ENCODE measurements at places on chromosomes 2 and 18.

- peak; percentile 76 for DNase-seq
Measured at GRCh38 chr2:96407041-96407918, 71.7 kb downstream of the NCAPH start.

DNA sequence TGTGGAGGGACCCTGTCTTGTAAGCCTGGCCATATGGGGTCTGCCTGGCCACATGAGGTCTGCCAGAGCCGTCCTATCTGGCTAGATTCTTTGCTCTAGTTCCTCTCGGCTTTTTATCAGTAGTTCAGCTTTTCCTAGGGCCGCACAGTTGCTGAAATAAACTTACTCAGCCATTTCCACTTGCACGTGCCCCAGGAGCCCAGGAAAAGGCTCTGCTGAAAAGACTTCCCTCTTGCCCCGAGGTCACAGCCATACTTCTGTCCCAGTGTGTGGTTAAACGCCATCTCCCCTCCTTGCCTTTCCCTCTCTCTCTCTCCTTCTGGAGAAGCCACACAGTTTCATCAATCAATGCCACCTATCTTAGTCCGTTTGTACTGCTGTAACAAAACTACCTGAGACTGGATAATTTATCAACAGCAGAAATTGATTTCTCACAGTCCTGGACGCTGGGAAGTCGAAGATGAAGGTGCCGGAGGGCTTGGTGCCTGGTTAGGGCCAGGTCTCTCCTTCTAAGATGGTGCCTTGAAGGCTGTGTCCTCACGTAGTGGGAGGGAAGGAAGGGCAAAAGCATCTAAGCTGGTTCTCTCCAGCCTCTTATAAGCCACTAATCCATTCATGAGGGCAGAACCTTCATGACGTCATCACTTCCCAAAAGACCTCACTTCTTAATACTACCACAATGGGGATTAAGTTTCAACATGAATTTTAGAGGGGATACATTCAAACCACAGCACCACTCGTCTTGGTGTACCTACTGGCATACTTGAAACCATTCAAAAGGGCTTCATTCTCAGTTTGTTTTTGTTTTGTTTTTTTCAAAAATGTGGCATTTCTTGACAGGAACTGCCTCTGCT is 11.2 kb upstream of the GALM start:
- DNase-seq: no peak

DNA sequence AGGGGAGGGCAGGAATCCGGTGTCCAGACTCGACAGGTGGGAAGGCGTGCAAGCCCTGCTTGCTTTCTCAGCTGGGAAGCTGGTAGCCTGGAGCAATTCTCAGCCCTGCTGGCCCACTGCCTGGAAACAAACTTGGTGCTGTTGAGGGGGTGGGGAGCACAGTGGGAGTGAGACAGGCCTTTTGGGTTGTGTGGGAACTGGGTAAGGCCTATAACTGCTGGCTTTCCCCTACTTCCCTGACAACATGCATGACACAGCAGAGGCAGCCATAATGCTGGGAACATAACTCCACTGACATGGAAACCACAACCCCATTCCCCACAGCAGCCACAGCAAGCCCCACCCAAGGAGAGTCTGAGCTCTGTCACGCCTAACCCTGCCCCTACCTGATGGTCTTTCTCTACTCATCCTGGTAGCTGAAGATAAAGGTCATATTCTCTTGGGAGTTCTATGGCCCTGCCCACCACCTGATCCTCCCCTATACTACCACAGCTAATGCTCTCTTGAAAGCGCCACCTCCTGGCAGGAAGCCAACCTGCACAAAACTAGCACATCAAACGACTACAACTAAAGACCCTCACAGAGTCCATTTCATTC is 122.9 kb upstream of the ACVR1C start:
- peak; percentile 71 for DNase-seq

DNA sequence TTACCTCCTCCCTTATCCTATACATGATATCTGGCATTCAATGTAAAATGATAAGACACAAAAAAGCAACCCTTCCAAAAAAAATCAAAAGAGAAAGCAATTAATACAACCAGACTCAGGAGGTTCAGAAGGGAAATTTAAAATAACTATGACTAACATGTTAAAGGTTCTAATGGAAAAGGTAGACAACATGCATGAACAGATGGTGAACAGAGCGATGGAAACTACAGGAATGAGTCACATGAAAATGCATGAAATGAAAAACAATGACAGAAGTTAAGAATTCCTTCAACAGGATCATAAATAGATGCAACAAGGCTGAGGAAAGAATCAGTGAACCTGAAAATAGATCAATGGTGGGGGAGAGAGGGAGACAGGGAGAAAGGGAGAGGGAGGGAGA is 26.1 kb upstream of the ERCC3 start:
- no peak for DNase-seq

DNA sequence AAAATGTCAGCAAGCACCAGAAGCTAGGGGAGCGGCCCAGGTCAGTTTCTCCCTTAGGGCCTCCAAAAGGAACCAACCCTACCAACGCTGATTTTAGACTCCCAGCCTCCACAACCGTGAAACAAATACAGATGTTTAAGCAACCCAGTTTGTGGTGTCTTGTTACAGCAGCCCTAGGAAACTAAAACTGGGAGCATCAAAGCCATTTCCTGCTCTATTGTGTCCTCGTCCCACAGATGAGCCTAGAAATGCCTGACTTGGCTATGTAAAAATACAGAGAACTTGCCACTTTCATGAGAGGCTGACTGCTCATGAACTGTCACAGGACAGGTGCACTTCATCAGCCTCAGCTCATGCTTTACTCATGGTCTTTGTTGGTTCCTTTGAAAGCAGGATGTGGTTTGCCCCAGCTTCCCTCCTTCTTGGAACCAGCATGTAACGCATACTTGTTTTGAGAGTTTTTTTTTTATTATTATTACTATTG is 97.6 kb upstream of the SLC39A10 start:
- peak; percentile 90 for DNase-seq

DNA sequence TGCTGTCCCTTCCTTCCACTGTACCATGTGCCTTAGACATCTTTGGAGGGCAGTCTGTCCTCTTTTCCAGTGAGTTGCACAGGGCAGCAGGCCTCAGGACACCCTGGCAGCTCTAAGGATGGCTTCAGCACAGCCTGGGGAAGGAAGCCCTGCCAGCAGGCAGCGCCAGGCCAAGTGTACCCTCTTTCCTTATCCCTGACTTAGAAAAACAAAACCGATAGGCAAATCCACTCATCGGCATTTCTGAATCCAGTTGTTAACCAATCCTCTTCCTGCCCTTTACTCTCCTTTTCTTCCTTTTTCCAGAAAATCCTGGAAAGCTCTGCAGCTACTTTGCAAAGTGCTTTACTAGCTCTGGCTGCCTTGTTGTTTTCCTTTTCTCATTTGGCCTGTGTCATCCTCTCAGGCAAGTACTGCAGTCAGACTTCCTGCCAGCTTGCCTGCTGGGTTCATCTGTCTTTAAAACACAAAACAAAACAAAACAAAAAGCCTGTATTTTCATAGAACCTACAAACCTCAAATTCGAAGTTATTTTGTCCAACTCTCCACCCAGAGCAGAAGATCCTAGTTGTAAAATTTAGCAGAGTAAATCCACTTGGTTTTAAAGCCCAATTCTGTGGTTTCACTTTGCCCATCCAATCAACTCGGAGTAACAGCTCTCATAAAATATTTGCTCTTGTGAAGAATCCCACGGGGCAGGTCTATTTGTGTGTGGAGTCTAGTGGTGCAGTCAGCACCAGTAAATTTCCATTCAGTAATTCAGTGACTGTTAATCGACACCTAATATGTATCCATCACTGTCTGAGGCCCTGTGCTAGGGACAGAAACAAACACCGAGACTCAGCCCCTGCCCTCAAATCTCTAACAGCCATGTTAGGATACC is 45.2 kb downstream of the PCBP1 start:
- peak; percentile 93 for DNase-seq

DNA sequence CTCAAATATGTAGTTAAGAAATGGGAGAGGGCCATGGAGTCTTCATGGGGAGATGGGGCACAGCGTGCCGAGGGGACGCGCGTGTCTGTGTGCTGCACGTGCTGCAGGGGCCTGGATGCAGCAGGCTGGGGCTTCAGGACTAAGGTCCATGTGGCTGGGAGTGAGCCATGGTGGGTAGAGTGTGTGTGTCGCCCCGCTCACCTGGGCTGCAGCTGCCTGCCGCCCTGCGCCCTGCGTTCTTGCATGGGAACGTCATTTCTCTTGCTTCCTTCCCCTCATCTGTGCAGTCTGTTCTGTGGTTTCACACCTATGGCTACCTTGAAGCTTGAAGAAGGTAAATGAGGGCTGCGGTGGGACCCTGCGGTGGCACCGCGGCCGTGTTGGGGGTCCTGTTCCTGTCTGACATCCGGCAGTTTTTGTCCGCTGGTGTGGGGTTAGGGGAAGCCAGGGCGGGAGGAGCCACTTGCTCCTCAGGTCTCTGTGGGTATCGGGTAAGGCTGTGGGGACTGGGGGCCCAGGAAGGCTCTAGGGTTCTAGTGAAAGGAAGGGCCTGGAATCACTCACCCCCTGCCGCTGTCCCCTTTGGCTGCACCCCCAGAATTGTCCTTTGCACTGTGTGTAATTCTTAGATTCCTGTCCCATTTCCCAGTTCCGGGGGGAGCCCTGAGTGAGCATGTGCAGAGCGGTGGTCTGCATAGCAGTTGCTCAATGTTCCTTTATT is 54.1 kb upstream of the HS6ST1 start:
- no peak for DNase-seq

DNA sequence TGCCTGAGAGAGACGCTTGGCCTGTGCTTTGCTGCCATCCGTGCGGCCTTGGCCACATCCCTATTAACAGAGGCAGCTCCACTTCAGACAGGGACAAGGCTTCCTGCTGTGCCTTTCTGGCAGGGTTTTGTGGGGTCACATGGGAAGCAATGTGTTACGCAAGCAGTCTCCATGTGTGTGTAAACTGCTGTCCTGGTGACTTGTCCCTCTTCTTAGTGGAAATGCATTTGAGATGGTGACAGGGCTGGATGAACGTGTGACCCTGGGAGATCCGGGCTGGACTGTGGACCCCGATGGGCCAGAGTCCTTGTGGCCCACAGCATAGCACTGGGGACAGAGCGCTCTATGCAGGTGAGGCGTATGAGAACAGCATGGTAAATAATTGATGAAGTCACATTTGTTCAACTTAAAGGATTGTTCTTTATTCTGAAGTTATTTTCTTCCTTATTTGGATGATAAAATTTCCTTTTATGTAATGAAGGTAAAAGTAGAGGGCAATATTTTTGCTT is 23.2 kb downstream of the ASB1 start:
- DNase-seq: no peak

DNA sequence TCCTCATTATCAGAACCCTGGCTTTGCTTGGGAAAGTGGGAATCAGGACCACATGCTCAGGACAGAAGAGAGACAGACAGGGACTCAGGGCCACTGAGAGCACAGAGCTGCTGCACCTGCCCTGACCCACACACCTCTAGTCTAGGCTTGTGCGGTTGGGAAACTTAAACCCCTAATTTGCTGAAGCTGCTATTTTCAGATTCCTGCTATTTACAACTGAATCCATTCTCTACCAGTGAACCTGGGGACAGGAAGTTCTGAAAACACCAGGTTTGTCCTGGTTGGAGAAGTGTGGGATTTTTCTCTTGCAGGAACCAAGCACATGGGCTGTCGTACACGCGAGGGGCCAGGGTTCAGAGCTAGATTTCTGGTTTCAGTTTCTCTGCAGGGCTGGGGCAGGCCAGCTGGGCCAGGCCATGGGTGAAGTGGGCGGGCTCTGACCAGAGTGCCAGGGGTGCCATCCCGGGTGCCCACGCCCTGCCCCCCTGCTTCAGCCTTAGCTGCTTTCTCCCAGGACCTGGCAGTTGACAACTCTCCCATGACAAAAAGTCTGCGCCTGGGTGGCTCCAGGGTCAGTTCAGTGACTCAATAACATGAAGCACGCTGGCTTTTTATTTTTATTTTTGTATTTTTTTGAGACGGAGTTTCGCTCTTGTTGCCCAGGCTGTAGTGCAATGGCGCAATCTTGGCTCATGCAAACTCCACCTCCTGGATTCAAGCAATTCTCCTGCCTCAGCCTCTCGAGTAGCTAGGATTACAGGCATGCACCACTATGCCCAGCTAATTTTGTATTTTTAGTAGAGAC is 51.3 kb upstream of the SLC1A4 start:
- peak; percentile 64 for DNase-seq

GRCh38 chr2:186605041-186605440 is 15.2 kb downstream of the ITGAV start:
- no peak for DNase-seq

- no peak for DNase-seq
Measured at GRCh38 chr2:188251034-188251433, 40.6 kb upstream of the GULP1 start.

DNA sequence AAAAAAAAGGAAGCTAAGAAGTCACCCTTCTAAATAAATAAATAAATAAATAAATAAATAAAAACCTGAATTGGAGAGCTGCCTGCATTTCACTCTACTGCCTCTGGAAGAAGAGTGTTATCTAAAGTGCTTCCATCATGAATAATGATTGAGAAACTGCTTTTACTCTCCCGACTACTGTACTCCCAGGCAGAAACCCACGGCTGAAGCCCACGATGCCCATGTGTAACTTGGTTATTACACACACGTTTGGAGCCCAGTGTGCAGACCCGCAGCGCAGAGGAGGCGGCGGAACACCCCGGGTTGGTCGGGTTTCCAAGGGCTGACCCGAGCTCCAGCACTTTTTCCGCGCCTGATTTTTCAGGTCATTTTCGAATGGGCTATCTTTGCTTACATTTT is 697 bp upstream of the SPATS2L start:
- DNase-seq: no peak

GRCh38 chr2:120814352-120814751 is 78.7 kb downstream of the GLI2 start:
- DNase-seq: no peak

- DNase-seq: peak; percentile 54
Measured at GRCh38 chr2:2698182-2699120, 367.4 kb upstream of the MYT1L start.

DNA sequence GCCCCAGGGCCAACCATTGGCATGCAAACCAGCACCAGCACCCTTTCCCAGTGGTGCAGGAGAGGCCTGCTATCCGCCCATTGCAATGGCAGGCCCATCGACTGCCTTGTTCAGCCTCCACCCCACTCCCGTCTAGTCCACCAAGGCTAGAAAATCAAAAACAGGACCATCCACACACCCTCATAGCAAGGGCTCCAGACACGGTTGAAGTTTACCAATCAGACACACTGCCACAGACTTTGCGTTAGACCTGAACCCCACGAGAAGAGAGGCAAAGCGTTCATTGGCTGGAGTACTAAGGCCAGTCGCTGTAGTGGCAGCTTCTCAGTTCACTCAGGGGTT is 95.3 kb upstream of the TEX51 start:
- DNase-seq: no peak

DNA sequence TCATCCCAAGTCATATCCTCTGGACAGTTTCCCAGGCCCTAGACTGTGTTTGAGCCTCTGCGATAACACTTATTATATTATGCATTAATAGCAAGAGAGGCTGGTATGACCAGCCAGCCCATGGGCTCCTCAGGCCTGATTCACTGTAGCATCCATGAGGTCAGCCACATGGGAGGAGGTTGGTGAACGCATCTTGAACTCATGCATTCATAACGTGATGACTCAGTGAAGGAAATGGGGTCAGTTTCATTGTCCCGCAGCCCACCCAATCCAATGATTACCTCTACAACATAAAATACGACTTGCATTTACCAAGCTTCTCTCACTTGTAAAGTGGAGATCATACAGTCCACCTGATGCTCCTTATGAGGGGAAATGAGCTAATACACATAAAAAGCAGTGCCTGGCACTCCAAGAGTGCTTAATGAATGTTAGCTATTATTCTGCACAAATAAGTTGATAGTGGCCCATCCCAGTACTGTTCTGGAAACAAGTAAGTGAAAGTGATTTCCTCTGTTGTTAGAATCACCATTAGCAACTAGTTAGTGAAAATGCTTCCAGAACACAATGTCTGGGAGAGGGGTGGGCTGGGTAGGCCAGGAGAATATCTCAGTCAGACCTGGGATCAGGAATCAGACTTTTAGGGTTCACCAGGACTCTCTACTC is 46.1 kb upstream of the CELF4 start:
- DNase-seq: no peak
